Stimulated activated CD4-positive, alpha-beta T cell treated with anti-CD3 and anti-CD28 coated beads, Interleukin-15, amount 100 ng/mL, for 1 hour (primary cell): ENCODE measurements at places on chromosomes 1 and 21.
A peak's percentile ranks its signal among the peaks of the same experiment; 100 is the strongest.

- DNase-seq, result no peak
Observed at GRCh38 chr1:208923946-208924720, 659.4 kb upstream of the CAMK1G start.

GRCh38 chr1:159408862-159409400, 23.1 kb upstream of the OR10J4 start:
- no peak for DNase-seq

DNA sequence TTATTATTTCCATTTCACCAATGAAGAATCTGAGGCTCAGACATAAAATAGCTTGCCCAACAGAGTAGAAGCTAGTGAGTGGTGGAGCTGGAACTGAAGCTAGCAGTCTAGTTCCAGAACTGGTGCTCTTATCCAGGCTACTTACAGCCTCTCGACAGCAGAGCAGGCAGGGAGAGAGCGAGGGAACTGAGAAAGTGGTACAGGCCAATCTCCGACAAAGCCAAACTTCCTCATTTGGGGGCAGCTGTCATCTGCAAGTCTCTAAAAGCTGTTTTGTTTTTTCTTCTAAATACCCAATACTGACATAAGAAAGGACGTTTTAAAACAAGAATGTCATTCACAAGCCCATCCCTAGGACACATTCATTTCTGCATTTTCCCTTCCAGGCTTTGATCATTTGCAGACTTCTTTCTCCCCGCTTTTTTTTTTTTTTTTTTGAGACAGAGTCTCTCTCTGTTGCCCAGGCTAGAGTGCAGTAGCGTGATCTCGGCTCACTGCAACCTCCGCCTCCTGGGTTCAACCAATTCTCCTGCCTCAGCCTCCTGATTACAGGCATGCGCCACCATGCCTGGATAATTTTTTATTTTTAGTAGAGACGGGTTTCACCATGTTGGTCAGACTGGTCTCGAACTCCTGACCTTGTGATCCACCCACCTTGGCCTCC, 20.0 kb downstream of the YIPF1 start:
- no peak for DNase-seq

DNA sequence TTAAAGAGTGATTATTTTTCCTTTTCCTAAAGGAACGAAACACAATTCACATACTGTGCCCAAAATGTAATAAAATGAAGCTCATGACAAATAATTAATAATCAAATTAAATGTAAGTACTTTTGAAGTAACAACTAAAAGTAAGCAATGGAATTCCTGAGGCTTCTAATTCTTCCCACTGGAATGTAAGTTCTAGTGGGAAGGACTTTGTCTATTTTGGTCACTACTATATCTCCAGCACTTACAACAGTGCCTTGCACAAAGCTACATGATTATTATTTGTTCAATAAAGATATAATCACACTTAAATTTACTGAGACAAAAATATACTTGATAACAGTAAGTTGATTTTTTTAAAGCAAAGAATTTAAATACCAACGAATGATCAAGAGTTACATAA, 128.8 kb downstream of the COQ8A start:
- no peak for DNase-seq

DNA sequence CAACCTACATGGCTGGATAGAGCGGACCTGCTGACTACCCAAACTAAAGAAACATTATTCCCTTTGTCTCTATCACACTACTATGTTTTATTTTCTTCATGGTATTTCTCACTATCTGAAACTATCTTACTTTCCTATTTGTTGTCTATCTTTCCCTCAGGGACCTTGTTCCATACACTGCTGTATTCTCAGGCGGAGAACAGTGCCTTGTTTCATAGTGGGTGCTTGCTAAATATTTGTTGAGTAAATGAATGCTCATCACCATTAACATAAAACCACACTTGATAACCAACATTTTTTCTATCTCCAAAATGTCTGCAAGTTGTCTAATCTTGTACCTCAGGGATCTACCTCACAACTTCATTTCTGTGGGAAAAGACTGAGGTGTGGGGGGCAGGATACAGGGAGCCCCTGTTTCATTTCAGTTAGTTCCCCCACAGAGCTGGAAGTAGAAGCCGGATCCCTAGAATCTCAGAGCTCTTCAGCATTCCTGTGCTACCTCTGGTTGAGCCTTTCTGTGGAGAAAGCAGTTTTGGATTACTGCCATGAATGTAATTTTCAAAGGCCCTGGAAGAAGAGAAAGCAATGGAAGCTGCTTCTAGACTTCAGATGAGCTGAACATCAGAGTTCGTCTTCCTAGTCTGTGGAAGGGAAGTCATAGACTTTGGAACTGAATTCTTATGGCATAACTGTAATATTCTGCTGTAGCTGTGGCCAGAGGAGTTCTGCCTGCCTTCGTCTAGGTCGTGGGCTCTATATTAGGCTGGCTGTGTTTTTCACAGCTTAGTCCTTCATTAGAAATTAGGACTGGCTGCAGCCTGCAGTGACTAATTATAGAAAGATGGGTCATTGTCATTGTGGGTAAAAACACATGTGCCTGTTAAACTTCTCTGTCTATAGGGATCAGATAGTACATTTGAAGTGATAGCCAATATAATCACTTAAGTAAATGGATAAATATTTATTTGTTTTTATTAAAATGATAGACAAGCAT, 293.2 kb upstream of the SGIP1 start:
- no peak for DNase-seq

- no peak for DNase-seq
Observed at GRCh38 chr1:74316302-74316701, 81.1 kb downstream of the TNNI3K start.

DNA sequence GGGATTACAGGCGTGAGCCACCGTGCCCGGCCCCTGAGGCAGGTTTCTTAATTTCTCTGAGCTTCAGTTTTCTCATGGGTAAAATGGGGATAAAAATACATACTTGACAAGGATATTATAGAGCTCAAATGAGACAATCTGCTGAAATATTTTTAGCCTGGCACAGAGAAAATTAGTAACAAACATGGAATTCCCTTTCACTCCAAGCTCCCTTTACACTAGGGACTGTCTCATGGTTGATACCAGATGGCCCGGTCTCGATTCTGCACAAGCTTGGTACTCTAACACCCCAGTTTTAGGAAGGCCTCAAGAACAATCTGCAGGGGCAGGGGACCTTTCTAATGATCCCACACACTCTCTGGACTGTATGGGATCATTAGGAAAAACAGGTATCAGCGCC, 671.7 kb downstream of the SMYD3 start:
- DNase-seq, result no peak

DNA sequence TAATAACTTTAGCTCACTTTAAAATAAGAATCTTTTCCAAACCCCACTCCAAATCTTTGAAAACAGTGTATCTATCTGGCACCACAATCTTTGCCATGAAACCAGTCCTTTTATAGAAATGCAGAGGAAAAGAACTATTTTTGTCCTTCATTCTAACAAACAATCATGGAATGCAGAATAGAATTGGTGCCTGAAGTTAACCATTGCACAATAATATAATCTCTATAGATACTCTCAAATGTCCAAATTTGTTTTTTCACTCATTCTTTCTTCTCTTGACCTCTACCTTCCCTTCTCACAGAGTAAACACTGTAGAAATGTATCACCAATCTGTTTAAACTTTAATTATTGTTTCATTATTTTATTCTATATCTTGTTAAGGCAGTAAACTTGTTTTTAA, 34.8 kb downstream of the TTLL7 start:
- DNase-seq, result no peak

GRCh38 chr21:28099001-28099705, 893.5 kb downstream of the LTN1 start:
- no peak for DNase-seq

GRCh38 chr21:26116456-26117011, 54.0 kb downstream of the APP start:
- no peak for DNase-seq

DNA sequence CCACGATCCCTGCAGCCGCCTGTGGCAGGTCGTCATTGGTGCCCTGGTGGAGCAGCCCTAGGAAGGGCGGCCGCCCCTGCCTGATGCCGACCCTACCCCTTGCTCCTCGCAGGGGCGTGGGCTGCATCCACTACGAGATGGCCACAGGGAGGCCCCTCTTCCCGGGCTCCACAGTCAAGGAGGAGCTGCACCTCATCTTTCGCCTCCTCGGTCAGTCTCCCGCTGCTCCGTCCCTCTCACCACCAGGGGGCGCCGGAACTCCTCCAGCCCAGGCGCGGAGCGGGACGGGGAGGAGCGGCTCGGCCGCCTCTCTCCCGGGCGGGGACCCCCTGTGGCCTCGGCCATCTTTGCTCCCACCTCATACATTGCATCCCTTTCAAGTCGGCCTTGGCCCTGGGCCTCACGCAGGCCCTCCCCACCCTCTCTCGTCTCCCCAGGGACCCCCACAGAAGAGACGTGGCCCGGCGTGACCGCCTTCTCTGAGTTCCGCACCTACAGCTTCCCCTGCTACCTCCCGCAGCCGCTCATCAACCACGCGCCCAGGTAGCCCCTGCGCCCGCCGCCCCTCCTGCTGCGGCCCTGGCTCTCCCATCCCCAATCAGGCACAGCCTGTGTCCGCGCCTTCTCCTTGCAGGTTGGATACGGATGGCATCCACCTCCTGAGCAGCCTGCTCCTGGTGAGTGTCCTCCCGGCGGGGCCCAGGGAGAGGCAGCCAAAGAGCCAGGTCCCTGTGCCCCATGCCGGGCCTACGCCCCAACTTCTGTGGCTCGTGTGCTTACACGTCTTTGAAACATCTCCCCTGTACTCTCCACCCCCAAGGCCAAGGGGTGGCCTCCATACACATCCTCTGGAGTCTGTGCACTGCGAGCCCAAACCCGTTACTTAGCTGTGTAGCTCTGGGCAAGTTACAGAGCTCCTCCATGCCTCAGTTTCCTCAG, 24.7 kb downstream of the CDK18 start:
- DNase-seq, result peak; percentile 82

- DNase-seq, result no peak
Observed at GRCh38 chr1:153598309-153599172, 14.4 kb downstream of the S100A16 start.

DNA sequence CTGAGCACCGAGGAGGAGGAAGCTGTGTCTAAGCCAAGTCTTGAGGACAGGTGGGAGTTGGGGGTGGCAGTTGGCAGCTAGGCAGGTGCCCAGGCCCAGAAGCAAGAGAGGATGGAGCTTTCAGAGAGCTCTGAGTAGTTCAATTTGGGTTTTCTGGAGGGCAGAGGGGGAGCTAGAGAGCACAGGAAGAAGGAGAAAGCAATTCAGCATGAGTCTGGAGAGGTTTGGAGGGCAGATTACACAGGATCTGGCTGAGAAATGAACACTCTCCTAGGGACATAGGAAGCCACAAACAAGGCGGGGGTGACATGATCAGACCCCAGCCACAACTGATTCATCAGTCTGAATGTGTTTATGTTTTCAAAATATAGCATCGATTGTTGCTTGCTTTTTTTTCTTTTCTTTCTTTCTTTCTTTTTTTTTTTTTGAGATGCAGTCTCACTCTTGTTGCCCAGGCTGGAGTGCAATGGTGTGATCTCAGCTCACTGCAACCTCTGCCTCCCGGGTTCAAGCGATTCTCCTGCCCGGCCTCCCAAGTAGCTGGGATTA, 23.8 kb downstream of the PTPRF start:
- DNase-seq, result no peak

DNA sequence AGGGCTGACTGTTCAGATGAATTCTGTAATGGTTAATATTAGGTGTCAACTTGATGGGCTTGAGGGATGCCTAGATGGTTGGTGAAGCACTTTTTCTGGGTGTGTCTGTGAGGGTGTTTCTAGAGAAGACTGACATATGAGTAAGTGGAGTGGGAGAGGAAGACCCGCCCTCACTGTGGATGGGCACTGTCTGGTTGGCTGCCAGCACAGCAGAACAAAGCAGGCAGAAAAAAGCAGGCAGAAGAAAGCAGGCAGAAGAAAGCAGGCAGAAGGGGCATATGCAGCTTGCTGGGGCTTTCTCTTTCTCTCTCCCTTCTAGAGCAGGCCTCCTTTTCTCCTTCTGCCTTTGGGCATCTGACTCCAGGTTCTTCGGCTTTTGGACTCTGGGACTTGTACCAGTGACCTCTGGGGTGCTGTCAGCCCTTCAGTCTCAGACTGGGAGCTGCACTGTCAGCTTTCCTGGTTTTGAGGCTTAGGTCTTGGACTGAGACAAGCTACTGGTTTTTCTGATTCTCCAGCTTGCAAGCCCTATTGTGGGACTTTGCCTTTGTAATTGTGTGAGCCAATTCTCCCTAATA, 42.9 kb upstream of the CD2 start:
- peak; percentile 5 for DNase-seq

GRCh38 chr1:240149484-240150094, 57.9 kb downstream of the FMN2 start:
- no peak for DNase-seq

DNA sequence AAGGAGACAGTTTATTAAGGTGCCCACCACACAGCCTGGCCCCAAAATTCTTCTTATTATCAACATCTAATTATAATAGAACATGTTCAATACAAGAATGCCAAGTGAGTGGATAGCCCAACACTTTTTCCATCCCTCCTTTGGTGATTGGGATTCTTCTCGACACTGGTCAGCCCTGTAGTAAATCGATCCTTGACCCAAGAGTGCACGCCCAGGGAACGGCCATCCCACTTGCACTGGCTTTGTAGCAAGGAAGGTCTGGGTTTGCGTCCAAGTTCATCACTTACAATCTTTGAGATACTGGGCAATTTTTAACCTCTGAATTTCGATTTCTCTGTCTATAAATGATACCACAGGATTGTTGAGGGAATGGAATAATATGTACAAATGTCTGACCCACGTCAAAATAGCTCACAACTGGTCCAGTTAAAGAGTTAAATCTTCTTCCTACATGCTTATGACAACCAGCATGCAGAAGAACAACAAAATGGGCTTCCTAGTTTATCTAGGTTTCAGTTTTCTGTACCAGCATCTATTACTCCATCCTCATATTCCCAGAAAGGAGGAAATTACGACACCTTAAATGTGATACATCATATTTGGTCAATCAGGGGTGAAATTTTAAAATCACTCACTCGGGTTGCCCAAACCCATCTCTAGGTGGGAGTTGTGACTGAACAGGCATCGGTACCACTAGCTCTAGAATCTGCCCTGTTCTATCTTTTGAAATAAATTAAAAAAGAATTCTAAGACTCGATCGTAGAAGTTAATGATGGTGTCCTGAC, 161.8 kb downstream of the CLIC6 start:
- DNase-seq, result no peak

DNA sequence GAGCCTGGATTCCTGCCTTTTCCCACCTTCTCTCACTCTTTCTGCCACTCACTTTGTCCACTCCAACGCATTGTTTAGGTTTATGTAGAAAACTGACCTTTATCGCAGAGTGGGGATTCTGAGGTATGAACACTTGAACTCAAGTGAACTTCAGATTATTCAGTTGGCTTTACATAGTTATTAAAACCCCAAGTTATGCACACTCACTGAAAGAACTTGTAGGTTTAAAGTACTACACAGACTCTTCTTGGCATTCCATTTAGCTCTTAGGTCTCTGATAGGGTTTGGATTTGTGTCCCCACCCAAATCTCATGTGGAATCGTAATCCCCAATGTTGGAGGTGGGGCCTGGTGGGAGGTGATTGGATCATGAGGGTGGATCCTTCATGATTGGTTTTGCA, 39.9 kb downstream of the RTCA start:
- DNase-seq, result no peak

DNA sequence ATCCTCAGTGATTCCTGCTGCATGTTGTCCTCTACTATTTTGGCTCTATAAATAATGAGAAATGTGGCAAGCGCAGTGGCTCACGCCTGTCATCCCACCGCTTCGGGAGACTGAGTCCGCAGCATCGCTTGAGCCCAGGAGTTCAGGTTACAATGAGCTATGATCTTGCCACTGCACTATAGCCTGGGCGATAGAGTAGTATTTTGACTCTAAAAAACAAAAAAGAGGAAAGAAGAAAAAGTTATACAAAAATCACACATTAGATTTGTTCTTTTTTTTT, 756 bp upstream of the SLC25A44 start:
- no peak for DNase-seq
